ENCODE measurements at places on chromosomes 5 and 9. TPM values are rescaled to one million over a fixed set of nuclear protein-coding genes. Genes with fewer than 3 reads are reported as not detected.

NUTM2G gene
- not detected for total RNA-seq

DNA sequence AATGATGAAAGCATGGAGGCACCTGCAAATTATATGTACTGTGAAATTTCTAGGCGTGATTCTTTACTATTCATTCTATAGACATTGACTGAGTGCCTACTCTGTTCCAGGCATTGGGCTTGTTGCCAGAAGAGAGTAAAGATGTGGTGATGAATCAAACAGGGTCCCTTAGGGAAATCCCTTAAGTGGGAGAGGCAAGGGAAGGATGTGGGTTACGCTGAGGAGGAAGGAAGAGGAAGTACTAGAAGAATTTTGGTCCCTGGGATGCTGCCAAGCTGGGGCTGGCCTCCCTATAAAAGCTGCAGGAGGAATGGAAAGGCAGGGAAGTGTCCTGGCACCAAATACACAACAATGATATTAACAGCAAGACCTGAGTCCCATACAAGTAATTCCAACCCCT is 76.7 kb upstream of the SPOCK1 start:
- no peaks in the 10 kb centered on the region for H3K4me1 ChIP-seq
- no peak overlapping the region for H3K4me3 ChIP-seq
- DNase-seq = no peak
- H3K27ac ChIP-seq = no peak overlapping the region
- H3K36me3 ChIP-seq = no peaks in the 10 kb centered on the region
- no peaks in the 10 kb centered on the region for H3K27me3 ChIP-seq

DNA sequence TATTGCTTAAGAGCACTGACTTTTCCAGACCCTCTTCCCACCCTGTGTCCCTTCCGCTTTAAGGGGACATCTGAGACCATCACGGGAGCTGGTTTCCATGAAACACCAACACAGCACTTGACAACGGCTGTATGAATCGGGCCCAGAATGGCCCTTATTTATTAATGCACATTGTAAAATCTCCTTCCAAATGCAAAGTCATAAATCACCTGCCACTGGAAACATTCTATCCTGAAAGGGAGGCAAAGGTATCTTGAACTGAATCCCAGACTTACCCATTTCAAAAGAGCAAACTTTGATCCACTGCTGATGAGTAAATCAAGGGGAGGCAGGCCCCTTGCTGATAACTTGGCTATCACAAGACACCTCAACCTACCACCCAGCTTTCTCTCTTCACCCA is 37.4 kb downstream of the SHB start:
- no peaks in the 10 kb centered on the region for H3K27me3 ChIP-seq
- no peak for DNase-seq
- no peak overlapping the region for H3K4me3 ChIP-seq

- DNase-seq = peak; percentile 14
- no peaks in the 10 kb centered on the region for H3K27me3 ChIP-seq
- H3K27ac ChIP-seq = no peak overlapping the region
- no peaks in the 10 kb centered on the region for H3K36me3 ChIP-seq
- no peak overlapping the region for H3K4me3 ChIP-seq
- no peaks in the 10 kb centered on the region for H3K4me1 ChIP-seq
These were observed 17.0 kb downstream of the MRPL36 start for GRCh38 chr5:1782385-1783215.

- H3K36me3 ChIP-seq = no peaks in the 10 kb centered on the region
- H3K27ac ChIP-seq = no peak overlapping the region
- no peaks in the 10 kb centered on the region for H3K4me1 ChIP-seq
These were observed 27.3 kb downstream of the FOXE1 start for GRCh38 chr9:97880336-97880735.

- H3K27me3 ChIP-seq = no peaks in the 10 kb centered on the region
- no peaks in the 10 kb centered on the region for H3K4me1 ChIP-seq
- no peak for DNase-seq
- no peak overlapping the region for H3K4me3 ChIP-seq
- no peak overlapping the region for H3K27ac ChIP-seq
- H3K36me3 ChIP-seq = no peaks in the 10 kb centered on the region
These were observed 5.8 kb upstream of the ACTBL2 start for GRCh38 chr5:57488215-57488955.

GRCh38 chr5:146042628-146043279 is 62.6 kb downstream of the PLAC8L1 start:
- H3K27me3 ChIP-seq = no peaks in the 10 kb centered on the region
- H3K27ac ChIP-seq = no peak overlapping the region
- DNase-seq = no peak

LECT2 gene
- total RNA-seq = not detected

DNA sequence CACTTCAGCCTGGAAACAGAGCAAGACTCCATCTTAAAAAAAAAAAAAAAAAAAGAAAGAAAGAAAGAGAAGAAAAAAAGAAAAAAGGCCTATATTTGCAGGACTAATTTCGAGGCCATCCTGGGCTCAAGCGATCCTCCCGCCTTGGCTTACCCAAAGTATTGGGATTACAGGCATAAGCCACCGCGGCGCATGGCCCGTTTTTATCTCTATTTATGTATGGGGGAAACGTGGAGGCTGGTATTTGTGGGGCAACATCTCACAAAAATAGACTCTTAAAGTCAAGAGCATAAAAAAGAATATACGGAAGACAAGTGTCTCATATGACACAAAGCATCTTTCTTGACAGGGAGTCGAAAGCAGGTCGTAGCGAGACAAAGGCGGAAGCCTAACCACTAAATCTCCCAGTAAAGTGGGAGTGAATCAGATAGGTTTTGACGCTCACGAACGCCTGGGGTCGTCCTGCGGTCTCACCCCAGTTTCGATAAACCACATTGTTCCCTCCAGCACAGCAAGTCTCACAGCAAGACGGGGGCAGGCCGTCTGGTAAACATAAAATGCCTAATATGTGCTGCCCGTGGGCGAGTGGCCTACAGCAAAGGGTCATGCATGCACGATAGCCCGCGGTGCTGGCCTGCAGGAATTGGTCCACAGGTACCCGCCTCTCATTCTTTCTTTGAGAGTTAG is 1.8 kb upstream of the TRIM41 start:
- H3K4me1 ChIP-seq = no peaks in the 10 kb centered on the region
- no peaks in the 10 kb centered on the region for H3K27me3 ChIP-seq
- no peaks in the 10 kb centered on the region for H3K36me3 ChIP-seq

DNA sequence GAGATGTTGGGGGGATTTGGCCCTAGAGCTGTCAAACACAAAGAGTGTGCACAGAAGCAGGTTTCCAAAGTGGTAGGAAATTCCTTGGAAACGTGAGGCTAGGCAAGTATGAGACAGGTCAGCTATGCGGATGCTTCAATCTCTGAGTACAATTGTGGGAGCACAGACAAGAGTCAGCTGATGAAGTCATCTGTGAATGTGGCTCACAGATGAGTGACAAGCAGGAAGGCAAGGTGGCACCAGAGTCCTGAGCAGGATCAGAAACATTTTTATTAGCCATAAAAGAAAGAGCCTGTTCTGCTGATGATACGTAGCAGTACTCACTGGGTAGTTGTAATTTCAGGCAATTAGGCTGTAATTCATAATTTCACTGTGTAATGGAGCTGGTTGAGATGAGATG is 117.0 kb downstream of the DCP2 start:
- H3K36me3 ChIP-seq = no peaks in the 10 kb centered on the region
- H3K4me1 ChIP-seq = no peaks in the 10 kb centered on the region
- no peak for DNase-seq
- H3K27me3 ChIP-seq = no peaks in the 10 kb centered on the region
- no peak overlapping the region for H3K27ac ChIP-seq

DNA sequence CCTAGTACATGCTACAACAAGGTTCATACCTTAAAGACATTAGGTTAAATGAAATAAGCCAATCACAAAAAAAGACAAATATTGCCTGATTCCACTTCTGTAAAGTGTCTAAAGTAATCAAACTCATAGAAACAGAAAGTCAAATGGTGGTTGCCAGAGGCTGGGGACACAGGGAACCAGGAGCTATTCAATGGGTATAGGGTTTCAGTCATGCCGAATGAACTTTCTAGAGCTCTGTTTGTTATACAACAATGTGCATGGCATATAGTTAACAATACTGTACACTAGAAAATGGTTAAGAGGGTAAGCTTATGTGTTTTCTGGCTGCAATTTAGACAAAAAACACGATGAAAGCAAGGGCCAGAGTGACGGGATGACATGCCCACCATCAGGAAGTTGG is 70.8 kb upstream of the EGFLAM start:
- H3K27me3 ChIP-seq = no peaks in the 10 kb centered on the region
- H3K4me3 ChIP-seq = no peak overlapping the region
- no peaks in the 10 kb centered on the region for H3K4me1 ChIP-seq
- H3K36me3 ChIP-seq = no peaks in the 10 kb centered on the region
- no peak for DNase-seq
- no peak overlapping the region for H3K27ac ChIP-seq

MARCHF11 gene
- not detected for total RNA-seq

EFNA5 gene
- 34.2 TPM for total RNA-seq

DNA sequence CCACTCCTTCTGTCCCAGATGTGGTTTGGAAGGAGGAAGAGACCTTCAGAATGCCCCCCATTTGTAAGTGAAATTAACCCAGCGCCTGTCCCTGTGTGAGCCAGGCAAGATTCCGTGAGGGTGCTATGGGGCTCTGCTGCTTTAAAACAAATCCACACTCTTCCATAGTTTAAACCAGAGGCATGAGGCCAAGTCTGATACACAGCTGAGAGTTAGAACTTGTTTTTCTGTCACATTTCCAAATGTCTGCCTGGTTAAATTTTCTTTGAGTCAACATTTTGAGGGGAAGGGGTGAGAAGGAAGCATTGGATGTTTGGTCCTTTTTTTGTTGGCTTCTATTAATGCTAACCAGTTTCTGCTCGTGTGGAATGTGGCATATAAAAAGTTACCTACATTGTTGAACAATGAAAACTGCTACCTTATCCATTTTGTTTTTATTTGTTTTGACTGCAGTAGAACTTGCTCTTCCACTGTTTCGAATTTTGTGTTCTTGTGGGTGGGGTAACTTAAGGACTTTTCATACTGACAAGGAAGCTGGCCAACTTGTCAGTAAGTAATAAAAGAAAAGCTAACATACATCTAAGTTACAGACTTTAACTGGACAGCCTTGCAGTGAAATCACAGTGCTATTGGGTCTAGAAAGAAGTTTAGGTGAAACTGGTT is 12.9 kb downstream of the RGMB start:
- H3K4me1 ChIP-seq = peaks cover 21% of the 10 kb centered on the region
- peak overlapping the region; percentile 29 for H3K4me3 ChIP-seq
- H3K27ac ChIP-seq = peak overlapping the region; percentile 82
- no peaks in the 10 kb centered on the region for H3K27me3 ChIP-seq

GRCh38 chr5:157574456-157575380 is 857 bp downstream of the ADAM19 start:
- peak overlapping the region; percentile 82 for H3K4me3 ChIP-seq
- no peak for DNase-seq
- no peaks in the 10 kb centered on the region for H3K4me1 ChIP-seq
- peak overlapping the region; percentile 42 for H3K27ac ChIP-seq
- no peaks in the 10 kb centered on the region for H3K27me3 ChIP-seq

INSL6 gene
- total RNA-seq = not detected

DNA sequence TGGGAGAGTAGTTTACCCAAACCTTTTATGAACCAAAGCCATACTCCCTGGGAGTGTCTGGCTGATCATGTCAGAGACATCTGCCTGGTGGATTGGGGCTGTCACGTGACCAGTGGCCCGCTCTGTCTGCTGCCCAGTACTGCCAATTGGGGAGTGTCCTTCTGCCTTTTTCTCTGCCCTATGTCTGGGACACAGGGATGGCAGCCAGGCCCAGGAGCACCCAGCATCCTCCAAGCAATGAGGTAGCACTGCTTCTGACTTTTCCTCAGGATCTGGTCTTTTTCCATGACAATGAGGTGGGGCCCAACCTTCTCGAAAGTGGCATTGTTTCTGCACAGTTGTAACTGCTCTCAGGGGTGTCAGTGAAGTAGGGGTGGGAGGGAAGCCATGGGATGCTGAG is 21.8 kb downstream of the DAPK1 start:
- H3K36me3 ChIP-seq = no peaks in the 10 kb centered on the region
- no peak overlapping the region for H3K4me3 ChIP-seq
- no peaks in the 10 kb centered on the region for H3K27me3 ChIP-seq
- no peaks in the 10 kb centered on the region for H3K4me1 ChIP-seq
- DNase-seq = no peak
- peak overlapping the region; percentile 55 for H3K27ac ChIP-seq

DNA sequence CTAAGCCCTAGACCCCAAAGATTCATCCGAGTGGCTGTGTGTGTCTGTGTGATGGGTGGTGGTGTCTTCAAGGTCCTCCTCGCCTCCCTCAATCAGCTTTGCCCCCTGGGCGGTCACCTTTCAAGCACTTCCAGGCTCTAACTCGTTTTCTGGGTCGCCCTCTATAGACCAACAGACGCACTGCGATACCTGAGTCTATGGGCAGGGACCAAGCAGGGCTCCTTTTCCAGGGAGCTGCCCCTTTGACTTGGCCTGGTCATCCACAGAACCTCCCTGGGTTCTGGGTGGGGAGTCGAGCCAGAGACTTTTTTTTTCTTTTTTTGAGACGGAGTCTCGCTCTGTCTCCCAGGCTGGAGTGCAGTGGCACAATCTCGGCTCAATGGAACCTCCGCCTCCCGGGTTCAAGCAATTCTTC is 1.1 kb downstream of the SLC27A4 start:
- H3K27ac ChIP-seq = no peak overlapping the region
- H3K36me3 ChIP-seq = no peaks in the 10 kb centered on the region
- H3K27me3 ChIP-seq = no peaks in the 10 kb centered on the region
- peak overlapping the region; percentile 78 for H3K4me3 ChIP-seq
- no peaks in the 10 kb centered on the region for H3K4me1 ChIP-seq

DNA sequence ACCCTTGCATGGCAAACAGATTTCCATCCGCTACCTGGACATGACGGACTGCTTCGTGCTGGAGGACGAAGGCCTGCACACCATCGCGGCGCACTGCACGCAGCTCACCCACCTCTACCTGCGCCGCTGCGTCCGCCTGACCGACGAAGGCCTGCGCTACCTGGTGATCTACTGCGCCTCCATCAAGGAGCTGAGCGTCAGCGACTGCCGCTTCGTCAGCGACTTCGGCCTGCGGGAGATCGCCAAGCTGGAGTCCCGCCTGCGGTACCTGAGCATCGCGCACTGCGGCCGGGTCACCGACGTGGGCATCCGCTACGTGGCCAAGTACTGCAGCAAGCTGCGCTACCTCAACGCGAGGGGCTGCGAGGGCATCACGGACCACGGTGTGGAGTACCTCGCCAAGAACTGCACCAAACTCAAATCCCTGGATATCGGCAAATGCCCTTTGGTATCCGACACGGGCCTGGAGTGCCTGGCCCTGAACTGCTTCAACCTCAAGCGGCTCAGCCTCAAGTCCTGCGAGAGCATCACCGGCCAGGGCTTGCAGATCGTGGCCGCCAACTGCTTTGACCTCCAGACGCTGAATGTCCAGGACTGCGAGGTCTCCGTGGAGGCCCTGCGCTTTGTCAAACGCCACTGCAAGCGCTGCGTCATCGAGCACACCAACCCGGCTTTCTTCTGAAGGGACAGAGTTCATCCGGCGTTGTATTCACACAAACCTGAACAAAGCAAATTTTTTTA is 242.9 kb downstream of the MARCHF11 start:
- H3K4me3 ChIP-seq = no peak overlapping the region
- no peak overlapping the region for H3K27ac ChIP-seq
- no peaks in the 10 kb centered on the region for H3K36me3 ChIP-seq
- DNase-seq = no peak
- H3K27me3 ChIP-seq = no peaks in the 10 kb centered on the region
- no peaks in the 10 kb centered on the region for H3K4me1 ChIP-seq

- no peaks in the 10 kb centered on the region for H3K27me3 ChIP-seq
- H3K4me1 ChIP-seq = no peaks in the 10 kb centered on the region
- no peaks in the 10 kb centered on the region for H3K36me3 ChIP-seq
- no peak overlapping the region for H3K27ac ChIP-seq
- H3K4me3 ChIP-seq = no peak overlapping the region
These were observed 21.0 kb downstream of the MLLT3 start for GRCh38 chr9:20601292-20601691.
